Sciatic nerve (tissue), 2 donors: ENCODE measurements at places on chromosomes 4 and X. TPM values are rescaled to one million over a fixed set of nuclear protein-coding genes. Genes with fewer than 3 reads are reported as not detected.
A peak's percentile ranks its signal among the peaks of the same experiment; 100 is the strongest.

DNA sequence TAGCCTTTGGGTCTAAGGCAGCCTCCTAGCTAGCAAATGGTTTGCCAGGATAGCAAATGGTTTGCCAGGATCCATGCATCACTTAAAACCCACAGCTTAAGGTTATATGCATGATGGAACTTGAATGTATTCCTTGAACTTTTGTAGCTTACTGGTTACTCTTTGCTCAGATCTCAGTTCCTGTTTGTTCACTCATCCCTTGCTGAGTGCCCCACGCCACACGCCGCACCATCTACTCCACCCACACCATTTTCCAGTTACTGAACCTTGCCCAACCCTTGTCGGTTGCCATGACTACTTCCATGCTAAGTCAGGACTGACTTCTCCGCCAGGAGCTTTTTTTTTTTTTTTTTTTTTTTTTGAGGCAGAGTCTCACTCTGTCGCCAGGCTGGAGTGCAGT is 29.5 kb upstream of the XIAP start:
- DNase-seq: no peak

GRCh38 chr4:81258841-81259550 is 44.0 kb upstream of the PRKG2 start:
- no peak for DNase-seq

- no peak for DNase-seq
Measured at GRCh38 chr4:70269674-70270073, 27.3 kb downstream of the CSN3 start.

Gene NPNT
- 39.4 TPM for total RNA-seq

GRCh38 chr4:26355392-26356052 is 34.7 kb downstream of the RBPJ start:
- no peak for DNase-seq

GRCh38 chrX:97452283-97452682 is 568.6 kb downstream of the RPA4 start:
- no peak for DNase-seq

GRCh38 chrX:76279007-76279406 is 106.1 kb downstream of the PBDC1 start:
- DNase-seq: peak; percentile 61
